ENCODE measurements at places on chromosomes 4 and X.
A peak's percentile ranks its signal among the peaks of the same experiment; 100 is the strongest.

DNA sequence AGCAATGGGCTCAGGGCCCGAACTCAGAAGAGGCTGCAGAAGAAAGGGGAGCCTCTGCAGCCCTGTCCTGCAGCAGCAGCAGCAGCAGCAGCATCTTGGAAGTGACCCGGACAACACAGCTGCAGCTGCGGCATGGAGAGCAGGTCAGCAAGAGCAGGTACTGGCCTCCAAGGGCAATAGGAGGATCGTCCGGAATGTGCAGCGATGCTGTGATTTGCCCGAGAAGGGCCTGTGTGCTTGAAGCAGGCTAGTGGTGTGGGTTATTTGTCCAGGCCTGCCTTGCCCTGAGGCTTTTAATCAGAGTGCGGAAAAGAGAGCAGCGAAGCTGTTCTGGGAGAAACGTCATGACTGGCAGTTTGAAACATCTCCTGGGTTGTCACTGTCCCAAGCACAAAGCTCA lies 126.0 kb downstream of the F11 start:
- no peak for DNase-seq

- peak; percentile 70 for DNase-seq
Observed at GRCh38 chr4:53905941-53906377, 158.4 kb downstream of the CHIC2 start.

DNA sequence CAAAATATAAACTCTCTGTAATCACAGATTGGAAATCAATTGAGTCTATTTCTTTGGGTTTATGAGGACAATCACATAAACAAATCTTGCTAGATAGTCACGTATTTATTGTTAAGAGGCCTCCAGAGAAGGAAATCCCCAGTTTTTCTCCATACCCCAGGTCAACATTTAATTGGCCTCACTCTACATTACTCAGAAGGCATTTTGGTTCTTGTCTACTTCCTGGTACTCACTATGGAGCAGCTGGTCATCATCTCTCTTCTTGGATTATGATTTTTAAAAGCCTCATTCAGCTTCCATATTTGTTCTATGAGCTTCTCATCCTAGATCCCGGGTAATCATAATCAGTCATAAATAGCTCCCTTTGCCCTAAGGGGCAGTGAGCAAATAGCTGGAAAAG lies 81.6 kb upstream of the LNX1 start:
- no peak for DNase-seq

DNA sequence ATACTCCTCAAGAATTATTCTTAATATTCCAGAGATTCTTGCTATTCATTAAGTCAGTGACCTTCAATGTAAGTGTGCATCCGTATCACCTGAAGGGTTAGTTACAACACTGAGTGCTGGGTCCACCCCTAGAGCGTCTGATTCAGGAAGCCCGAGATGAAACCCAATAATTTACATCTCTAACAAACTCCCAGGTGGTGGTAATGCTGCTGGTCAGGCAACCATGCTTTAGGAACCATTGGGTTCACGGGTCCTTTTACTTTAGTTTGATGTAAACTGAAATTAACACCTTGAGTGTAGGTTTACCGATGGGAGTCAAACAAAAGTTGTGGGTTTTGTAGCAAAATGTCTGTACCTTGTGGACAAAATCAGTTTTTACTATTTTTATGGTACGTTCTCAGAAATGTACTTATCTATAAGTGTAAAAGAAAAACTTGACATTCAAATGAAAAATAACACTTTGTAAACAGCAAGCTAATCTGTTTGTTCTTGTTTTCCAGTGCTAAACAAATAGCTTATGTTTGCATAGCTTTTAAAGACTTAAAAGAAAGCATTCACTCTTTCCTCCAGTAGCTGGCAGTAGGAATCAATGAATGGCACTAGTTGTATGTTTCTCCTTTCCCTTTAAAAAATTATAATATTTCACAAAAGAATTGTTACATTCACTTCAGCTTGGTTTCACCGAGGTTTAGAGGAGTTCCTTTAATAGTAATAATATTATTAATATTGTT lies 32.7 kb downstream of the ACE2 start:
- no peak for DNase-seq

GRCh38 chrX:13937370-13938050 lies 92.2 kb downstream of the GEMIN8 start:
- no peak for DNase-seq

DNA sequence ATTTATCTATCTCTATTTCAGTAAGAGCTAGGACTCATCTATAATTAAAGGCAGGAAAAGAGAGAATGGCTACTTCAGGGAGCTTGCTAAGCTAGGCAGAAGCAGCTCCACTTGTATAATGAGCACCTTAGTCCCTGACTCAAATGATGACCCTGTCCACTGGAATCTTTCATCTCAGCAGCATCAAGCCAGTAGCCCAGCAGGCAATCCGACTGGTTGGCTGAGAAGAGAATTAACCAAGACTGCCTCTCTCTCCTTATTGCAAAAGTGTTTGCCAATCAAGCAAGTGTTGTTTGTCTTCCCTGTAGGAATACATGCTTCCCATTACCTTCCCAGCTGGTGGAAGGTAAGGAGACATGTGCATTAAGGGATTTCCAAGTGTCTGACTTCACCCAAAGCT lies 3.9 kb upstream of the SPOCK3 start:
- no peak for DNase-seq

GRCh38 chr4:107349732-107350131 lies 313.6 kb upstream of the DKK2 start:
- no peak for DNase-seq

- no peak for DNase-seq
Observed at GRCh38 chr4:89511776-89512175, 204.2 kb upstream of the GPRIN3 start.

DNA sequence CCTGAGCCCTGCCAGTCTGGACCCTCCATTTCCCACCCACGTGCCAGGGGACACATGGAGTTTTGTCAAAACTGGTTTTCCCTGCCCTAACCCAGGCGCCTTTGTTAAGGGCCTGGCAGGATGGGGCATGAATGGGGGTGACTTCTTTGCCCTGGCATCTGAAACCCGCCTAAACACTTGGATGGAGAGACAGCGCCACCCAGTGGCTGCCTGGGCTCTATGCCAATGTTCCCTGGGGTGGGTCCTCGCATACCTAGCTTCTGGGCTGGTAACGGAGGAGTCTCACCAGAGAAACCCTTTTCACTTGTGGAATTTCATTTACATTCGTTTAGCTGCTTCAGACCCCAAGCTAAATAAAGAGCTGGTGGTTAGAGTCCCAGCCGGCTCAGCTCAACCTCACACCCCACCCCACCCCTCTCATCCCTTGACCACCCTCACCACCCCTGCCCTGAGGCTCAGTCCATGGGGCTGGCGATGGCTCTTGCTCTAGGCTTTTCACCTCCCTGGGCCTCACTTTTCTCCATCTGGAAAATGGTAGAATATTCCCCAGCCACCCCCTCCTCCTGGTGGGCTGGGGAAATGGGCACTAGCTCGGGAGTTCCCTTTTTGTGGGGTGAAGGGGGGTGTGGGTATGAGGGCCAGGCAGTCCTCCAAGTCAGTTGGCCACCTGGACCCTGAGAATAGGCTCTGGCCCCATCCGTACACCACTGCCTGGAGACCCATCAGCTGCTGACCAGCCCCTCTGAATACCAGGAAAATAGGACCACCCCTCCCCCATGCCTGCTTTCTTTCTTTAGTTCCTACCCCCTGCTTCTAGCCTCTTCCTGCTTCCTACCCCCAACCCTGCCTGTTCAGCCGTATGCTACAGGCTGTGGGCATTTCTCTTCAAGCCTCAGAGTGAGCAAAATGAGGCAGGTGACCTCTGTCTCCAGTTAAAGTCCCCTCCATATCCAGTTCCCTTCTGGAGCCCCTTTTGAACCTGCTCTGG lies 57.1 kb upstream of the PJA1 start:
- peak; percentile 45 for DNase-seq

GRCh38 chrX:1558761-1559468 lies 21.9 kb upstream of the P2RY8 start:
- DNase-seq = no peak

DNA sequence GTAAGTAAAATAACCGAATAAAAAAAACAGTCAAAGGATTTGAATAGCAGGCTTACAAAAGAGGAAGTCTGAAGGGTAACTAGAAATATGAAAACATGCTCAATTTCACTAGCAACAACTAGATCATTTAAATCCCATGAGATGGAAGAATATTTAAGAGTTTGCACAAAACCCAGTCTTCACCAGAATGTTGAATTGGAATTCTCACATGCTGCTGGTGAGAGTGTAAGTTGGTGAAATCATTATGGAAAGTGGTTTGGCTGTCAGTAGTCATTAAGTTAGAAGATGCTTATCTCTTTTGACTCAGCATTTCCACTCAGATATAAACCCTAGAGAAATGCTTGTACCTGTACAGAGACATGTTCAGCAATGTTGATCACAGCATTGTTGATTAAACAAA lies 110.1 kb downstream of the PGRMC2 start:
- no peak for DNase-seq

DNA sequence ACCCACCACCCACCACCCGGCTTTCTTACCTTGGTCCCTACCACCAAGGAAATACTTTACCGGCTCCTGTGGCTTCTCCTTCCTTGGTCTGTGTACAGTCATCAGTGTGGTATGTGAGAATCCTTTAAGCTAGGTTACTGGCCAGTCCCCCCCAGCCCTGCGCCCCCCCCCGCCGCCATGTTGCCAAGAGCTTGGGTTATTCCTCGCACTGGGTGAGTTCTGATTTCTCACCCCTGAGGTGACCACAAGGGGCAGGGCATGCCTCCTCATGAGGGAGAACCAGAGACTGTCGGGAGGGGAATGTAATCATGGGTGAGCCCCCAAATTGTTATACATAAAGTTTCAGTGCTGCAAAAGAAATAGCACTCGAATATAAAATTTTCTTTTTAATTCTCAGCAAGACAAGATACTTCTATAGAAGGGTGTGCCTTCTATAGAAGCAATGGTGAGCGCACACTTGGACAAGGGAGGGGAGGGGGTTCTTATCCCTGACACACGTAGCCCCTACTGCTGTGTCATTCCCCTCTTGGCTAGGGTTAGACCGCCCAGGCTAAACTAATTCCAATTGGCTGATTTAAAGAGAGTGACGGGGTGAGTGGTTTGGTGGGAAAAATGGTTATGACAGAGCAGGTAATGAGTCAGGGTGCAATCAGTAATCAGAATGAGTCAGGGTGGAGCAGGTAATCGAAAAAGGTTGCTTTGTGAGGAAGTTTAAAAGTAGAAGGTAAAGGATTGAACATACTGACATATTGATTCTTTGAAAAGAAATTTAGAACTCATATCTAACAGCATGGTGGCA lies 133.2 kb downstream of the KDM6A start:
- peak; percentile 31 for DNase-seq
